ENCODE measurements at places on chromosomes 16 and 17.

DNA sequence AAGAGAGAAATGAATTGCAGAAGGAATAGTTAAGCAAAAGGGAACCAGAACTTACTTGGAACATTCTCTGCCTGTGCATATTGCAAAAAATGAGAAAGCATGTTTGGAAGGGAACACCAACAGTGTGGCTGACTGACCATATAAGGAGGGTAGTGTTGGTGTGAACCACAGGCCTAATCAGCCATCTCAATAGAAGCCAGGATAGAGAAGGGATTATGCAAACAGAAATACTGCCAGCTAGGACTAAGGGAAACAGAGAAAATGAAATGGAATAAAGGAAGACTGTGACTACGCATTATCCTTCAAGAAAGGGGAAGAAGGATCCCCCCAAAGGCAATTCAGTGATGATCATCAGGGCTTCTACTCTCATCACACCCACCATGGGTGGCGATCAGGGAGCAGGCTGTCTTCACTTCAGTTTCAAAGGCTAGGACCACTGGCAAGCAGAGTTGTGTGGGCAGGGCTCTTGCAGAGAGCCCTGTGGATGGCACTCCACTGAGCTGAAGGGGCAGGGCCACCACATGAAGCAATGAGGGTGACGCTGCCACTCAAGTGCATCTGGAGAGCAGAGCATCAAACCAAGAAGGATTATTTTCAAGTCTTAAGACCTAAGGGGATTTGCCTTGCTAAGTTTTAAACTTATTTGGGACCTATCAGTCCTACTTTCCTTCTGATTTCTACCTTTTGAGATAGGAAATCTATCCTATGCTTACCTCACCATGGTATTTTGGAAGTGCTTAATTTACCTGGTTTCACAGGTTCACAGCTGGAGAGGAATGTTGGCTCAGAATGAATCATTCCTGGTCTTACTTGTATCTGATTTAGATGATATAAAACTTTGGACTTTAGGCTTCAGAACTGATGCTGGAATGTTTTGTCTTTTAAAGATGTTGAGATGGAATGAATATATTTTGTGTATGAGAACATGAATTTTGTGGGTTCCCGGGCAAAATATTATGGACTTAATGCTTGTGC is 140.5 kb downstream of the SSH2 start:
- DNase-seq = no peak

DNA sequence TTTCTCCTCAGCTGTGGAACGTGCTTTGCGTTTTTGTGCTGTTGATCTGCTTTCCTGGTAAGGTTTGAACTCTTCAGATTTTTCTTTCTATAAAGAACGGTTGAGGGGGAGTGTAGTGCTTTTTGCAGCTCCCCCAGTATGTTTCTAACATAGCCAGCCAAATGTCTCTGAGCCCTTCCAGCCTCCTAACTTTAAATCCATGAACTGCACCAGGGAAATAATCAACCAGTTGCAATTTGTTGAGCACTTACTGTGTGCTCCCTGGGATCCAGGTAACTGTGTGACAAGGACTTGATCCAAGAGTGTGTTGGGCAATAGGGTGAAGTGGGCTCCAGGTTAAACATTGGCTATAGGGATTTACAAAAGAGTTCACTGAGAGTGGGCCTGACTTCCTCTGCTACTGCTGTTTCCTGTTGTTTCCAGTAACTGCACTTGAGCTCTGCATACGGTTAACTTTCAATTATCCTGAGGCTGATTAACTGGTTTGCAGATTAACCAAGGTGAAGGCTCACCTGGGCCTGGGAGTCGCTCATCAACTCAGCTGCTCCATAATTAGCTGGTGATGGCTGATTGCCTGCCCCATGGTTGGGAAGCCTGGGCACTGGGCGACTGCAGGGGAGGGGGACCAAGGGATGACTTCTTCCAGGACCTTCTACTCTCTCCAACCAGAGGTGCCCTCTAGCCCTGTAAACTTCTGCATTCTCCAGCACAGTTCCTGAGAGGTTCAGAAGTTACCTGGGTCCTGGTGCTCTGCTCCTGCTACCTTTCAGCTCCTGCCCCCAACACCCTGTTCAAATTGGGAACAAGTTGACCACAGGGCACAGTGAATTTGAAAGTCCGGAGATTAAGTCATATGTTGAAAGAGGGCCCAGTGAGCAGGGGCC is 19.5 kb downstream of the HLF start:
- DNase-seq = no peak

GRCh38 chr17:77684803-77685798 is 273.4 kb upstream of the TNRC6C start:
- no peak for DNase-seq

DNA sequence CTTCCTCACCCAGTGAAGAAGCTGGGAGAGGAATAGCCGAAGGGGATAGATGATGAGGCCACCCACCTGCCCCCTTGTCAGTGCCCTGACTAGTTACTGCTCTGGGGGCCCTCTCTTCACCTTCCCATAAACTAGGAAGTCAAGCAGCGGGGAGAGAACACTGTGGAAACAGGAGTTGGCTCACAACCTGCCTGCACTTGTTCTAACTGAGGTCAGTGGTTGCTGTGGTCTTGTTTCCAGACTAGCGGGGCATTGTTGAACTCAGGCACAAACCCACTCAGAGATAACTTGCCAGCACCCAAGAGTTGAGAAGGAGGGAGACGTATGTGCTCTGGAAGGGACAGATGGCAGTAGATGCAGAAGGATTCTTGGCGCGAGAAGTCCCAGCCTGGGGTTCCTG is 48.6 kb upstream of the DDX52 start:
- DNase-seq = no peak

- DNase-seq = no peak
Measured at GRCh38 chr17:63150994-63151464, 185.0 kb downstream of the TANC2 start.

- DNase-seq = no peak
Measured at GRCh38 chr17:67279115-67279514, 34.1 kb upstream of the HELZ start.

DNA sequence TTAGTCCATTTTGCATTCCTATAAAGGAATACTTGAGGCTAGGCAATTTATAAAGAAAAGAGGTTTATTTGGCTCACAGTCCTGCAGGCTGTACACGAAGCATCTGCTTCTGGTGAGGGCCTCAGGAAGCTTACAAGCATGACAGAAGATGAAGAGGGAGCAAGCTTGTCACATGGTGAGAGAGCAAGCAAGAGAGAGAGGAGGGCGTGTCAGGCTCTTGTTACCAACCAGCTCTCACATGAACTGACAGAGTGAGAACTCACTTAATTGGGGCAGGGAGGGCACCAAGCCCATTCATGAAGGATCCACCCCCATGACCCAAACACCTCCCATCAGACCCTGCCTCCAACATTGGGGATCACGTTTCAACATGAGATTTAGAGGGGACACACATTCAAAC is 1.6 kb downstream of the CHCT1 start:
- no peak for DNase-seq

DNA sequence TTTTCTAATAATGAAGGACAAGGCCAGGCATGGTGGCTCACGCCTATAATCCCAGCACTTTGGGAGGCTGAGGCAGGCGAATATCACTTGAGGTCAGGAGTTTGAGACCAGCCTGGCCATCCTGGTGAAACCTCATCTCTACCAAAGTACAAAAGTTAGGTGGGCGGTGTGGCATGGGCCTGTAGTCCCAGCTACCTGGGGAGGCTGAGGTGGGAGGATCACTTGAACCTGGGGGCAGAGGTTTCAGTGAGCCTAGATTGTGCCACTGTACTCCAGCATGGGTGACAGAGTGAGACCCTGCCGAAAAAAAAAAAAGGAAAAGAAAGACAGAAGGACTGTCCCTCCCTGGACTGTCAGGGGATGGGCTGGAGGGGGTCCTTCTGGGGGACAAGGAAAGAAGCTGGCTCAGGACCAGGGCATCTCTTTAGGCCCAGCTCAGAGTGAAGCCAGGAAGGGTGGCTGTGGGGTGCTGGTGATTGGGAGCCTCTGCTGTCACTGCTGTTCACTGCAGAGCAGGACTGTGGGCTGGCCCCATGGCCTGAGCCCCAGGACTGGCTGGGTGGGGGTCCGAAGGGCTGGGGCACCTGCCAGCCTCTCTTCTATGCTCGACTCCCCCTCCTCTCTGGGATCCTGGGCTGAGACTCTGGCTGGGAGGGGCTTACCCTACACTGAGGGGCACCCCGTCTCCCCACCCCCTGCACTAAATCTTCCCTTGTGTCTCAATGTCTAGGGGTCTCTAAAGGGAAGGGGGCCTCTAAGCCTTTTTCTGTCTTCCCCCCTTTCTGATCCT is 909 bp upstream of the ARHGAP23 start:
- no peak for DNase-seq

GRCh38 chr16:80058214-80058613 is 457.7 kb upstream of the MAF start:
- DNase-seq = no peak

DNA sequence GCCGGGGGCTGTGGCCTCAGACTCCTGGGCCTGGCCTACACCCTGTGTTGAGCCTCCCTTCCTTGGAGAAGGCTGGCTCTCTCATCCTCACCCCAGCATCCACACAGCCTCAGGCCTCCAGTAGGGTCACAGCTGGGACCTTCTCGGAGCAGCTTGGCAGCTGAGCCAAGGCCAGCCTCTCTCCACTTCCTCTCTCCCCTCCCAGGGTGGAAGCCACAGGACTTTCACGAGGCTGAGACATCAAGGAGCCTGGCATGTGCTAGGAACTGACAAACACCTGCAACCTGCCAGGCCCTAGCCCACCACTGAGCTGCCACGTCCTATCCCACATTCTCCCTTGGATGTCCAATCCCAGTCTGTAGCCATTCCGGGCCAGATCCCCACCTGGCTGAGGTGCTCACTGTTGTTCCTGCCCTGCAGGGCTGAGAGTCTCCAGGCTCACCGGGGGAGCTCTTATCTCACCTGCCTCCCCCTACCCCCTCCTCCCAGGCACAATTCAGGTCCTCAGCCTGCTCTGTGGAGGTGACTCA is 3.1 kb downstream of the MMP15 start:
- no peak for DNase-seq

- DNase-seq = no peak
Measured at GRCh38 chr17:78735832-78736525, 46.1 kb downstream of the CYTH1 start.

- DNase-seq = no peak
Measured at GRCh38 chr16:82655720-82656490, 29.1 kb downstream of the CDH13 start.

GRCh38 chr17:48549914-48550501 is 5.1 kb upstream of the HOXB2 start:
- DNase-seq = no peak

DNA sequence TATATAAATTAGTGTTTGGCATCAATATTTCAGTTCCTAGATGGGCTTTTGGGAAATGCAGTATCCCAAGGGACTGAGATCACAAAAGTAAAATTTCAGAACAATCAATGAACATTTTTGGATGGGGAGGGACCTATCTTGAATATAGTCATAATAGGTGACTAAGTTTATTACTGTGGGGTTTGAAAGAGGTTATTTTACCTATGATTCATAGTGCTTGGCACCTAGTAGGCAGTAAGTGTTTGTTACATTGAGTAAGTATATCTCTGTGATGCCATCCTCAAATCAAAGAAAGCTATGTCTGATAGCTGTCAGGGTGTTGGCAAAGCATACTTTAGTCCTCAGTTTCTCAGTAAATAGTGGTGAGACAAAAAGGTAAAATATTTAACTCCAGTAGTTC is 36.9 kb downstream of the ZNF207 start:
- DNase-seq = no peak

- no peak for DNase-seq
Measured at GRCh38 chr17:1764284-1764683, 2.4 kb downstream of the SERPINF1 start.

DNA sequence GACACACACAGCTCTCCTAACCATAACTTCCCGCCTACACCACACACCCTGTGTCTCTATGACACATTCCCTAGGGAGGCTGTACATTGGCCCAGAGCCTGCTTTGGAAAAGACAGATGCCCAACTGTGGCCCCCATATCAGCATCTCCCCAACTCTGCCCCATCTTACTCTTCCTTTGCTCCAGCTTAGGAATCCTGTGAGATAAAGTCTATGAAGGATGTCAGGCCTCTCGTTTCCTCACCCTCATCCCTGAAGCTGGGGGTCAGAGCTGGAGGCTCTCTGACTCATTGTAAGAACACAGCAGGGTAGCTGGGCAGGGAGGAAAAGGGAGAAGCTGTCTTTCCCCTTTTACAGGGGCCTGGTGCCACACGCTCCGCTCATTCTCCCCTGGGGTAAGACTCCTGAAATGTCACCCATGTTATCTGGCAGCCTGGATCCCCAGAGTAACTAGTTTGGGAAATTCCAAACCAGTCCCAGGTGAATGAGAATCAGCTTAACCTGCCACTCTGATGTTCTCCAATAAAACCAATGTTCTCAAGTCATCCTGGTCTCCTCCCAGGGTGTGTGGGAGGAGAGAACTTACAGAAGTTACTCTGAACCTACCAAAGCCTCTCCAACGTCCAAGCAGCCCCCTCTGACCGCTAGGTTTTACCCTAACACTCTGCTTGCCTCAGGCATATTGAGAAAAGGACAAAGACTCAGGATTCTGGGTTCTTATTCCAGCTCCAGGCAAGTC is 2.8 kb downstream of the RAPGEFL1 start:
- DNase-seq = no peak

DNA sequence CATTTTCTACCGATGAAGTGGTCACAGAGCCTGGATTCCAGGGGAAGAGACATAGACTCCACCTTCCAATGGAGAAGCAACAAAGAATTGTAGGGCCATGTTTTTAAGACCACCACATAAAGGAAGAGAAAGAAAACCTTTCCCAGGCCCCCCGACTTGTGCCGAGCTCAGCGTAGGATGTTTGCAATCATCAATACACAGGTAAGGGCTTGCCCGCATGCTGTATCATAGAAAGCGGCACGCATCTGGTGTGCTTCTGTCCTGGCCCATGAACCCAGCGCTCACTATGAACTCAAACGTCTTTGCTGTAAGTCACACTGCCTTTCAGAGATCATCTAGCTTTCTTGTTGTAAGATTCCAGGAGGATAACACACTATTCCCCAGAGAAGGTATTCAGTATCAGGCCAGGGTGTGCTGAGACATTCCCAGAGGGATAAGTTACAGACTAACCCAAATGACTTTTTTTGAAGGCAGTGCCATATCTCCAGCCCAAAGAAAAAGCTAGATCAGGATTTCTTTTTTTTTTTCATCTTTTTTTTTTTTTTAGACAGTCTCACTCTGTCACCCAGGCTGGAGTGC is 79.5 kb upstream of the RPL38 start:
- no peak for DNase-seq

GRCh38 chr17:67439269-67439668 is 62.2 kb downstream of the PITPNC1 start:
- DNase-seq = no peak

DNA sequence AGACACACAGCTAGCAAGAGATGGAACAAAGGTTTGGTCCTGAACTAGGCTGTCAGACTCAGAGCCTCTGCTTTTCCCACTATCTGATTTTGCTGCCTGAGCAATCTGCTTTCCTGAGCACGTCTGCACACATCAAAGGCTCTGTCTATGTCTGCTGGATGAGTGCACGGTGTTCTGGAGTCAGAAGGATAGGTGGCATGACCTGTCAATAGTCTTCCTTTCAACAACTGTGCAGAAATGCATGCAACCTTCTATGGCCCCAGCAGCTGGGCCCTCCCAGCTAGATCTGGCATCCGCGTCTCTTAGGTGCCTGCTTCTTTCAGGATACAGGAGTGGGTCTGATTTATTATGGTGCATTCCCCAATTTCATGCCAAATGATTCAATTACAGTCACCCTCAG is 138.3 kb downstream of the UTP18 start:
- DNase-seq = no peak

- DNase-seq = no peak
Measured at GRCh38 chr17:55694286-55694910, 28.3 kb downstream of the TMEM100 start.
